NAMALWA (cell line): ENCODE measurements at places on chromosomes 16 and 17.

DNA sequence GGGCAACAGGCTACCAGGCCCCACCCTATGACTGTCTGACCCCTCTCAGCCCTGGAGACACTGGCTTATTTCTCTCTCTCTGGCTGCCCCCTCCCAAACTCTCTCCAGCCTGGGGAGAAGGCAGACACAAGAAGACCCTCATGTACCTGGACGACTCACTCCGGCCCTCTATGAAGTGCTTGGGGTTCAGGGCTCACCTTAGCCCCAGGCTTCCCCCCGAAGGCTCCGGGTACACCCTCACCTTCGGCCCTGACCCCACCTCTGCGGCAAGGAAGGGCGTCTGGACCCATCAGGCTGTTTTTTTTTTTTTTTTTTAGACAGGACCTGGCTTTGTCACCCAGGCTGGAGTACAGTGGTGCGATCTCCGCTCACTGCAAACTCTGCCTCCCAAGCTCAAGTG is 906 bp upstream of the CARMIL2 start:
- DNase-seq, result no peak

- no peak for DNase-seq
Measured at GRCh38 chr16:69056421-69056820, 49.0 kb upstream of the HAS3 start.

- DNase-seq, result no peak
Measured at GRCh38 chr16:20263138-20263855, 64.0 kb downstream of the GP2 start.

DNA sequence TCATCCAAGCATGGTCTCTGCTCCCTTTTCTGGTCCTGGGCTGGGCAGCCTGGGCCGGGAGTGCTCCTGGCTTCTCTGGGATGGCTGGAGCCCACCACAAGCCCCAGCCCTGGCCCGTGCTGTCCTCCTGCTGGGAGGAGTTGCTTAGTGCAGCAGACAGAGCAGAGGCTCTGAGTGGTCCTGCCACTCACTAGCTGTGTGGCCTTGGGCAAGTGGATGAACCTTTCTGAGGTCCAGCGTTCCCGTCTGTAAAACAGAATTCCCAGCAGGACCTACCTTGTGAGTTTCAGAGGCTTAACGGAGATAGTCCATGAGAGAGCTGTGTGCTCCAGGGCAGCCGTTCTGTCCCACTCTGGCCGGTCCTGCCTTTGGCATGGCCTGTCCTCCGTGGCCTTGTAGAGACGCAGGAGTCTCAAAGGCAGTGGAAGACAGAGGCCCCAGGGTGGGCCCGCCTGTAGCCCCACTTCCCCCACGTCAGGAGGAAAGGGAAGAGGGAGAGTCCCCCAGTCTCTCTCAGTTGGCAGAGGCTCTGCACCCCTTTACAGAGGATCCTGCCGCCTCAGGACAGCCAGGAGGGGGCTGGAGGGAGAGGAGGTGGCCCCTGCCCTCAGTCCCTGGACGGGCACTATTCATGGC is 7.8 kb downstream of the MYO15B start:
- DNase-seq, result no peak

DNA sequence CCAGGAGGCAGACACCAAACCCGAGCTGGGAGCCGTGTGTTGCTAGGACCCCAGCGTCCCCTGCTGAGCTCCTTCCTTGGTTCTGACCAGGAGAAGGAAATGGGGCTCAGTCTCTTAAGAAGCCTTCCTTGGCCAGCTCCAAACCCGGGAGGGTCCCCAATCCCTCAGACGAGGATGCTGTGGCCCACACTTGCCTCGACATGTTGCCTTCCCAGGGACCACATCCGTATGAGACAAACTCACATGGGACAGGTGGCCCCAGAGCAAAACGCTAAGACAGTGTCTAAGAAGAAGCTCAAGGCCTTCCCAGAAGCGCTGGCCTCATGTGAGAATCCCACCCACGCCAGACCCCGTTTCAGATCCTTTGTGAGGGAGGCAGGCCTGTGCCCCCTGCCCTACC is 19.8 kb downstream of the LGALS9 start:
- DNase-seq, result no peak

- DNase-seq, result no peak
Measured at GRCh38 chr17:80930335-80931279, 61.0 kb upstream of the CHMP6 start.
